ENCODE measurements at places on chromosomes 7 and 10. TPM values are rescaled to one million over a fixed set of nuclear protein-coding genes. Genes with fewer than 3 reads are reported as not detected.

DNA sequence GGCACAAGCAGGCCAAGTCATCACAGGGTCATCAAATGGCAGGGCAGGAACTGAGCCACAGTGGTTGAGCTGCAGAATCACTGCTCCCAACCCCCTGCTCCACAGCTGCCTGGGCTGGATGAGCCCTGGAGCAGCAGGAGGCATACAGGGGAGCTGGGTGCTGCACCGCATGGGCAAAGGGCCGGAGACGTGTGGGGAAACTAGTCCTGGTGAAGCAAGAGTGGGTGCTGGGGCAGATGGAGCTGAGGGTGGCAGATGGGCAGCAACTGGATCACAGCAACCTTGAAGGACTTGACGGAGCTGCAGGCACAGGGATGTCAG, 16.0 kb upstream of the VOPP1 start:
- H3K4me3 ChIP-seq = no peak overlapping the region
- no peaks in the 10 kb centered on the region for H3K36me3 ChIP-seq
- no peak overlapping the region for H3K27ac ChIP-seq

- H3K4me3 ChIP-seq = no peak overlapping the region
- H3K4me1 ChIP-seq = no peaks in the 10 kb centered on the region
- no peak for DNase-seq
- H3K27ac ChIP-seq = no peak overlapping the region
- H3K36me3 ChIP-seq = peaks cover 100% of the 10 kb centered on the region
These were observed 31.7 kb upstream of the DGKI start for GRCh38 chr7:137878333-137878961.

GRCh38 chr10:110456523-110457091, 41.1 kb upstream of the DUSP5 start:
- no peak overlapping the region for H3K4me3 ChIP-seq
- no peaks in the 10 kb centered on the region for H3K36me3 ChIP-seq
- no peaks in the 10 kb centered on the region for H3K27me3 ChIP-seq
- H3K4me1 ChIP-seq = no peaks in the 10 kb centered on the region
- H3K27ac ChIP-seq = no peak overlapping the region
- no peak for DNase-seq

DNA sequence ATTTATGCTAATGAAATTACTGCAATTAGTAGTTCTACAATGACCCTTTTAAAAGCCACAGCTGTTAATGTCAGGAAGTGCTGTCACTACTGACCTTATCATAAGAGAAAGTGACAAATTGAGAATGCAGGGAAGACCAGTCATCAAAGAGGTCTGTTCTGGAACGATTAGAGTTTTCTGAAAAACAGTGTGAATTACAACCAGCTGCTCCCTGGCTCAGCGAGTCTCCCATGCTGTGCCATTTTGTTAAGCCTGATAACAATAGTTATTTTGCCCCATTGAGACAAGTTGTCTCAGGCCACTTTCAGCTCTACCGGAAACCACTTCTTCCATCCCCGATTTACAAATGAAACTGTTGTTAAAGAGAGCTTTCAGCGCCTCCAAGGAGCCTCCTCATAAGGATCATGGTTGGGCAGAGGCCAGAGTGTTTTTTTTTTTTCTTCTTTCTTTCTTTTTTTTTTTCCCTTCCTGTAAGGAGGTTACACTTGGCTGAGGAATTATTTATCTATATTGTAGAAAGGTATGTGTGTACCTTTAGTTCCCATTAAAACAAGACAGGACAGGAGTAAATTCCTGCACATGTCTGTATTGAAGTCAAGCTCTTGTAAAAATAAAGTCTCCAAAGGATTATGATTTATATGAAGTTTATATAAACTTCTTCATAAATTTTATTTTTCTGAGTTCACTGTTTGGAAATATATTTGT, 173.6 kb downstream of the CDCA7L start:
- no peaks in the 10 kb centered on the region for H3K27me3 ChIP-seq
- H3K36me3 ChIP-seq = no peaks in the 10 kb centered on the region
- no peak overlapping the region for H3K4me3 ChIP-seq
- no peaks in the 10 kb centered on the region for H3K4me1 ChIP-seq
- DNase-seq = no peak
- no peak overlapping the region for H3K27ac ChIP-seq

DNA sequence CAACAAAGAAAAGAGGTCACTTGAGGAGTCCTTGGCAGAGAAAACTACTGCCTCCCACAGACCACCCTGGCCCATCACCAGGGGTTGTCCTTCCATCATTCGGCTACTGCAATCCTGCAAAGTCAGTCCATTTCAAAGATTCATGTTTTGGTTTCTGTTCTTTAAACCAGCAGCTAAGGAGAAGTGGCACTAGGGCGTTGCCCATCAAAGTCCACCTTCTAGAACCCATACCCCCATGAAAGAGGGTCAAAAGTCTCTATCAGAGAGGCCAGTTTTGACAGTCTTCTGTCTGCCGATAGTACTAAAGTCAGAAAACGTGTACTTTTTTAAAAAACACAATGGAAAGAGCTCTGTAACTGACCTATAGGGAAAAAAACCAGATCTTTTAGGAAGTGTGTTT, 14.4 kb downstream of the CCDC6 start:
- no peak overlapping the region for H3K4me3 ChIP-seq
- H3K27ac ChIP-seq = peak overlapping the region; percentile 81
- peaks cover 58% of the 10 kb centered on the region for H3K4me1 ChIP-seq
- peak; percentile 32 for DNase-seq
- H3K36me3 ChIP-seq = no peaks in the 10 kb centered on the region

- no peak overlapping the region for H3K27ac ChIP-seq
- H3K27me3 ChIP-seq = peaks cover 23% of the 10 kb centered on the region
- H3K36me3 ChIP-seq = no peaks in the 10 kb centered on the region
- DNase-seq = no peak
- H3K4me1 ChIP-seq = peaks cover 42% of the 10 kb centered on the region
These were observed 137.1 kb upstream of the MKLN1 start for GRCh38 chr7:131190581-131190980.

Gene NODAL
- polyA plus RNA-seq = not detected

- H3K4me3 ChIP-seq = no peak overlapping the region
- no peaks in the 10 kb centered on the region for H3K4me1 ChIP-seq
- H3K27ac ChIP-seq = no peak overlapping the region
- H3K27me3 ChIP-seq = no peaks in the 10 kb centered on the region
- peaks cover 69% of the 10 kb centered on the region for H3K36me3 ChIP-seq
These were observed 65.5 kb downstream of the LARP4B start for GRCh38 chr10:865924-866576.

Gene LIPF
- polyA plus RNA-seq = not detected

DNA sequence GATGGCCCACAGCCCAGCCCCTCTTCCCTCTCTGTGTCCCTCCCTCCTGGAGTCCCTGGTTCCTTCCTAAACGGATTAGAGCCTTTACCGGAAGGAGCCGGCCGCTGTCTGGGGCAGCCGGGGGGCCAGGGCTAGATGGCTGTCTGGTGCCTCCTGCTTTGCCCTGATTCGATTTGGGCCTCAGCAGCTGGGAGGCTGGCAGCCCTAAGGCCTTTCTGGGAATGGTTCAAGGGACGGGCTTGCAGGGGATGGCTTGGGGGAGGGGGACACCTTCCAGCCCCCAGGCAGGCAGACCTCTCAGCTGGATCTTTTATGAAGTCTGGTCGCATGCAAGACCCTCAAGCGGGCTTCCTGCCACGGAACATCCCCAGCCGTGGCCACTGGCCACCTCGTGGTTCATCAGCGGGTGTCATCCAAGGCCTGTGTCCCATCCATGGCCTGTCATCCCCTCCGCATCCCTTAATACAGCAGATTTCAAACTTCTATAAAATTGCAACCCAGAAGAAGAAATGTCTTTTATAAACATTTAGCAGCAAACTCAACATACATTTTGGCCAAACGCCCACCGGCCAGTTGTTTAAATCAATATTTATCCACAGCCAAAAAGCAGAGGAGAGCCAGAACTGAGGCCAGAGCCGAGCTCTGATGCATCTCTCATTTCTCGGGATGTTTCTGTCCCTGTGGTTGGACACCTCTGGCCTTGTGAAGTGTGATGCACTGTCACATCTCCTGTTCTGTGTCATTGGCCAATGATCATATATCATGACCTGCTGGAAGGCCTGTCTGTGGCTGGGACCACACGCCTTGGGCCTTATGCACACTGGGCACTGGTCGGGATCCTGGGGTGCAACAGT, 52.0 kb downstream of the GTF2IRD1 start:
- H3K36me3 ChIP-seq = no peaks in the 10 kb centered on the region
- H3K4me1 ChIP-seq = no peaks in the 10 kb centered on the region
- no peaks in the 10 kb centered on the region for H3K27me3 ChIP-seq
- no peak overlapping the region for H3K4me3 ChIP-seq

- peaks cover 23% of the 10 kb centered on the region for H3K4me1 ChIP-seq
- no peak overlapping the region for H3K4me3 ChIP-seq
- no peak for DNase-seq
- no peak overlapping the region for H3K27ac ChIP-seq
- H3K36me3 ChIP-seq = peaks cover 25% of the 10 kb centered on the region
These were observed 123.9 kb downstream of the PRKAG2 start for GRCh38 chr7:151752816-151753595.

DNA sequence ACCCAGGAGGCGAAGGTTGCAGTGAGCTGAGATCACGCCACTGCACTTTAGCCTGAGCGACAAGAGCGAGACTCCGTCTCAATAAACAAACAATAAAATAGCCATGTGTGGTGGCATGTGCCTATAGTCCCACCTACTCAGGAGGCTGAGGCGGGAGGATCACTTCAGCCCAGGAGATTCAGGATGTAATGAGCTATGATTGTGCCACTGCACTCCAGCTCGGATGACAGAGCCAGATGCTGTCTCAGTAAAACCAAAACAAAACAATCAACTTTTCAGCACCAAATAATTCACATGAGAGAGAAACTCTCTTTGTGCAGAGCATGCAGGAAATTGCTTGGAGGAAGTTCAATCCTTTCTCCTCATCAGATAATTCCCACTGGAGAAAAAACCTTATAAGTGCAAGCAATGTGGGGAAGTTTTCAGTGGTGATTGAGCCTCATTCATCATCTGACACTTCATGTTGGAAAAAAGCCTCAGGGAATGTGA, 13.4 kb upstream of the FIS1 start:
- H3K4me3 ChIP-seq = no peak overlapping the region
- no peaks in the 10 kb centered on the region for H3K36me3 ChIP-seq
- H3K27me3 ChIP-seq = no peaks in the 10 kb centered on the region
- no peaks in the 10 kb centered on the region for H3K4me1 ChIP-seq

- H3K4me3 ChIP-seq = no peak overlapping the region
- no peaks in the 10 kb centered on the region for H3K27me3 ChIP-seq
- no peak overlapping the region for H3K27ac ChIP-seq
- H3K36me3 ChIP-seq = no peaks in the 10 kb centered on the region
- DNase-seq = no peak
These were observed 370.8 kb downstream of the AUTS2 start for GRCh38 chr7:69968969-69969556.

Gene HELLS
- polyA plus RNA-seq = 0.04 TPM

DNA sequence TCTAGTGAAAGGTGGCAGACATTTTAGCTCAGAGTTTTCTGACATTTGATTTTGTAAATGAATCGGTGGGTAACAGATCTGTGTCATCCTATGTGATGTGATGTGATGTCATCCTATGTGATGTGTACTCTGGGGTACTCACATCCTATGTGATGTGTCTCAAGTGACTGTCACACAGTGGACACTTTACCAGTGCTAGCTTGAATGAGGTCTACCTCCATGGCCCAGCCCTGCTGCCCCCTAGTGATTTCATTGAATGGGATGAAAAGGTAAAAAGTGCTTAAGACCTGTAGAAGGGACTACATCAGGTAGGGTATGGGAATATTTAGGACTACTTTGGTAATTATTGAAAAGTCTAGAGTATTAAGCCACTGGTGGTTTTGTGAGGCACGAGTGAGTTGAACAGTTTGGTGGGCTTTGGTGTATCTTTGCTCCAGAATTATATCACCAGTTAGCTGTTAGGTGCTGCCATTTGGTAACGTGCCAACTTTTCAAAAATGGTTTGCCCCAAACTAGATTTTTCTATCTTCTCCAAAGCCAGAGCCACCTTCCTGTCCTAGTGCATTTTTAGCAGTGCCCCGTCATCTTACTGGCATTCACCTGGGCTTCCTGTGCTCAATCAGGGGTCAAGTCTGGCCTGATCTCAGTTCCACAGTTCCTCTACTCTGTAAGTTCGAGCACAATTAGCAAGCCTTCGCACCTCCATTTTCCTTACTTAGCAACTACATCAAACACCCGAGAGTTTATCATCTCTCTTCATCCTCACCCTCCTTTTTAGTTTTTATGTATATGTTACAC, 9.7 kb downstream of the EIF4H start:
- peak overlapping the region; percentile 25 for H3K27ac ChIP-seq
- peak; percentile 43 for DNase-seq
- no peak overlapping the region for H3K4me3 ChIP-seq
- H3K4me1 ChIP-seq = peaks cover 5% of the 10 kb centered on the region
- H3K36me3 ChIP-seq = peaks cover 70% of the 10 kb centered on the region
- no peaks in the 10 kb centered on the region for H3K27me3 ChIP-seq

DNA sequence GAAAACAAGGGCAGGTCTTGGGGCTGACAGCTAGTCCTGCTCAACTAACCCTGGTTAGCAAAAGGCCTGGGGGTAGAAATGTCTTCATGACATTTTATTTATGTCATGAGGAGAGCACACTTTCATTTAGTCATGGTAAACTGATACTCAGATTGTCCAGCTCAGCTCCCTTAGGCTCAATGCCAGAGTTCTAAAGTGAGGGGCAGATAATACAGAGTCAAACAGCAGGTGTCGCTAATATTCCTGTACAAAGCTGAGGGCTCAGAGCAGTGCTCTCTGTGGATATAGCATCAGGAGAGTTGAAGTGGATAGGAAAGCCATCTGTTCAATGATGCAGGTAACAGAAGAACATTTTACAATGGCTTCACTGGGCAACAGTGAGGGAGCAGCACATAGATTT, 26.8 kb upstream of the CALCR start:
- H3K27ac ChIP-seq = no peak overlapping the region
- H3K4me1 ChIP-seq = no peaks in the 10 kb centered on the region
- no peaks in the 10 kb centered on the region for H3K27me3 ChIP-seq
- no peak overlapping the region for H3K4me3 ChIP-seq
- no peak for DNase-seq

- H3K4me3 ChIP-seq = no peak overlapping the region
- H3K4me1 ChIP-seq = no peaks in the 10 kb centered on the region
- DNase-seq = no peak
- H3K27ac ChIP-seq = no peak overlapping the region
These were observed 55.7 kb upstream of the TMEM229A start for GRCh38 chr7:124088590-124088989.

DNA sequence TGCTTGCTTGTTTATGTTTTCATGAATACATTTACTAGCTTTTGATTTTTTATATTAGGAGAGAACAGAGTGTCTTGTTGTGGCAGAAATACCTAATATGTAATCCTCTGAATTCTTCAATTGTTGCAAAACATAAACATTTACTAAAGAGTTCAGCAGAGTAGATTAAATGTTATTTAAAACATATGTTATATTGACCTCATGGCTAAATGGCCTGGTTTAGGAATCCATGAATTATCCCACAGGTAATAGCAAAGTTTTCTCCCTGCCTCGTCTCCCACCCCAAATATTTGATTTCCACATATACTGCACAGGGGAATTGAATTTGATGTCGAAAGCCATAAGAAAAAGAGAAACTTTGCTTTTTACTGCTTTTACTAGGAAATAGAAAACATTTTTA, 111.8 kb downstream of the ADK start:
- DNase-seq = no peak
- H3K4me1 ChIP-seq = no peaks in the 10 kb centered on the region
- H3K36me3 ChIP-seq = no peaks in the 10 kb centered on the region
- H3K27ac ChIP-seq = no peak overlapping the region
- H3K27me3 ChIP-seq = no peaks in the 10 kb centered on the region

- no peaks in the 10 kb centered on the region for H3K4me1 ChIP-seq
- H3K4me3 ChIP-seq = no peak overlapping the region
- no peak for DNase-seq
- no peak overlapping the region for H3K27ac ChIP-seq
- no peaks in the 10 kb centered on the region for H3K27me3 ChIP-seq
These were observed 148.6 kb downstream of the NRCAM start for GRCh38 chr7:108307595-108307994.

GRCh38 chr7:151017953-151018420, 6.3 kb downstream of the ATG9B start:
- DNase-seq = peak; percentile 45
- no peak overlapping the region for H3K27ac ChIP-seq
- H3K36me3 ChIP-seq = no peaks in the 10 kb centered on the region
- peak overlapping the region; percentile 51 for H3K4me3 ChIP-seq
- peaks cover 23% of the 10 kb centered on the region for H3K27me3 ChIP-seq
